Stimulated activated naive B cell treated with anti-CD40 and anti-IgM and Interleukin-4, amounts not matched to agents 10 μg/mL and 1 μg/mL and 100 μg/mL, for 72 hours (primary cell): ENCODE measurements at places on chromosomes 2 and 18.

GRCh38 chr2:219291910-219292490 lies 12.8 kb downstream of the DNAJB2 start:
- H3K27me3 ChIP-seq, result no peaks in the 10 kb centered on the region
- DNase-seq, result no peak
- H3K27ac ChIP-seq, result no peak overlapping the region
- H3K4me3 ChIP-seq, result no peak overlapping the region
- peaks cover 9% of the 10 kb centered on the region for H3K4me1 ChIP-seq

DNA sequence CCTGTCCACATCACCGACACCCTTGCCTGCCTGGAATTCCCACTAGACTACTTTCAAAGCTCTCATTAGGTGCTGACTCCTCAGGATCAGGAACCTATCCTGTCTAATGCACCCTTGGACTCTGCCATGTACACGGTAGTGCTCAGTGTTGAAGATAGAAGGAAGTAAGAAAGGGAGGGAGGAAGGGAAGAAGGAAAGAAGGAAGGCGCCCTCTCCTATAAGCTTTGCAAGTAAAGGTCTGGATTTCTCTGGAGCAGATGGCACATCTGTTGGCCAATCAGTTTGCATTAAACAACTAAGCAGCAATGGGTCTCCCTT lies 45.3 kb downstream of the SCTR start:
- no peaks in the 10 kb centered on the region for H3K36me3 ChIP-seq
- no peak overlapping the region for H3K27ac ChIP-seq
- DNase-seq, result no peak
- peaks cover 3% of the 10 kb centered on the region for H3K4me1 ChIP-seq
- peaks cover 30% of the 10 kb centered on the region for H3K27me3 ChIP-seq
- no peak overlapping the region for H3K4me3 ChIP-seq

GRCh38 chr2:172095146-172095904 lies 7.4 kb downstream of the DLX2 start:
- H3K4me3 ChIP-seq, result peak overlapping the region; percentile 79
- peaks cover 55% of the 10 kb centered on the region for H3K27me3 ChIP-seq
- H3K36me3 ChIP-seq, result peaks cover 9% of the 10 kb centered on the region
- H3K27ac ChIP-seq, result peak overlapping the region; percentile 81

GRCh38 chr2:151159109-151159662 lies 102.5 kb downstream of the RBM43 start:
- DNase-seq, result no peak
- H3K4me1 ChIP-seq, result peaks cover 2% of the 10 kb centered on the region
- H3K27ac ChIP-seq, result no peak overlapping the region

DNA sequence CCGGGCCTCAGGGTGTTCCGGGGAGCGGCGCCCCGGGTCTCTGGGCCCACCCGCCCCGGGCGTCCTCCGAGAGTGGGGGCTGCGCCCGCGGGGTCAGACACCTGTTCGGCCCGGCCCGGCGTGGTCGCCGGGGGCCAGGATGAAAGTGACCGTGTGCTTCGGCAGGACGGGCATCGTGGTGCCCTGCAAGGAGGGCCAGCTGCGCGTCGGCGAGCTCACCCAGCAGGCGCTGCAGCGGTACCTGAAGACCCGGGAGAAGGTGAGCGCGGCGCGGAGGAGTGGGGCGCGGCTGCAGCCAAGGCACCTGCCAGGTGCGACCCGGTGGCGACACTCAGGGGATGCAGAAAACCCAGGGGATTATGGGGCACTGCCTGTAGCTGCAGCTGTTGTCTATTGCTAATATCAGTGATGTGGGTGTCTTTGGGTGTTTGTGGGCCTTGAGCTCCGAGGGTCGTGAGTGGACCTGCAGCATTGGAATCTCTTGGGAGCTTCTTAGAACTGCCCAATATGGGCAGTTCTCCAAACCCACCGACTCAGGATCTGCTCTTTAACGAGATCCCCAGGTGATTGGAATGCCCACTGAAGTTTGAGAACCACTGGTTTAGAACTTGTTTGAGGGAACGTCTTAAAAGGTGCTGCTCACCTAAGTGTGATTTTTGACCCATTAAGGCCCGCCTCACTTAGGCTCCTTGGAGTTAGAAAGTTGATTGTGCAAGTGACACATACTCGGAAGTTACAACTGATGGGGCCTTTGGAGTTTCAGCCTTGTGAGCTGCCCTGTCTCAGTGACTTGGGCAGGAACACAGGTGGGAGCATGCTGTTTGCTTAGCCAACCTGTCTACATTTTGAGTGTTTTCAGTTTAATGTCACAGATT lies 823 bp downstream of the PARD3B start:
- H3K4me1 ChIP-seq, result peaks cover 10% of the 10 kb centered on the region
- peaks cover 40% of the 10 kb centered on the region for H3K27me3 ChIP-seq
- no peak for DNase-seq

GRCh38 chr2:99354070-99354469 lies 16.9 kb downstream of the EIF5B start:
- no peak overlapping the region for H3K4me3 ChIP-seq
- H3K27me3 ChIP-seq, result no peaks in the 10 kb centered on the region
- DNase-seq, result no peak
- peaks cover 75% of the 10 kb centered on the region for H3K4me1 ChIP-seq
- no peak overlapping the region for H3K27ac ChIP-seq

GRCh38 chr2:219041252-219041651 lies at the start of gene CFAP65:
CFAP65 (minus strand) TSS chr2:219041516; CDS start chr2:219039048, 2,468 bp downstream.
- H3K4me3 ChIP-seq, result peak within 1 kb of the TSS; percentile 83
- H3K4me1 ChIP-seq, result peaks cover 9% of the 10 kb centered on the region
- no peaks in the 10 kb centered on the region for H3K36me3 ChIP-seq
- no peak within 1 kb of the TSS for H3K27ac ChIP-seq
